CD4-positive, alpha-beta T cell treated with Interleukin-12 subunit alpha and Interleukin-12 subunit beta, for 1 hour (primary cell): ENCODE measurements at places on chromosomes 7 and 10.

GRCh38 chr10:63972949-63973827 lies 452.0 kb downstream of the REEP3 start:
- no peak for DNase-seq

GRCh38 chr10:109928475-109928891 lies 5.2 kb upstream of the XPNPEP1 start:
- DNase-seq = no peak

- DNase-seq = no peak
Observed at GRCh38 chr7:608361-608760, 88.7 kb upstream of the PDGFA start.

DNA sequence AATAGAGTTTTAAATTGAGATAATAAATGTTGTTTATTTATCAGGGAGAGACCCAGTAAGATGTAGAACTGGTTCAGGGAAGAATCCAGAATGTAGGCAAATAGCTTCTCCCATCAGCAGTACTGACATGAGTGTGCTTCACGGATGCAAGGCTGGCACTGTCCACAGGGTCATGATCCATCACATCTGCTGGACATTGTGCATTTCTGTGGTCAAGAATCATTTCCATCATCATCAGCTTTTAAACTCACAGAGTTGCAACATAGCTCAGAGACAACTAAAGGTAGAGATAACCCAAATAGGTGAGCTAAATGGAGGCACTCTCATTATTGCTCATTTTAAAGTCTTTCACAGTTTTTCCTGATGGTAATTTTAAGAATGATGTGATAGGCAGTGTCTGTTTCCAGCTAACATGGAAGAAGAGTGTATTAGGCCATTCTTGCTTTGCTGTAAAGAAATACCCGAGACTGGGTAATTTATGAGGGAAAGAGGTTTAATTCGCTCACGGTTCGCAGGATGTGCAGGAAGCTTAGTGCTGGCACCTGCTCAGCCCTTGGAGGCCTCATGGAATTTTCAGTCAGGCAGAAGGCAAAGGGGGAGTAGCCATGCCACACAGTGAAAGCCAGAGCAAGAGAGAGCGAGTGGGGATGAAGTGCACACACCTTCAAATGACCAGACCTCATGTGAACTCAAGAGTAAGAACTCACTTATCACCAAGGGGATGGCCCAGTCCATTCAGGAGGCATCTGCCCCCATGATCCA lies 80.8 kb downstream of the INPP5A start:
- DNase-seq = no peak

GRCh38 chr10:77334501-77334900 lies 303.1 kb downstream of the KCNMA1 start:
- no peak for DNase-seq

DNA sequence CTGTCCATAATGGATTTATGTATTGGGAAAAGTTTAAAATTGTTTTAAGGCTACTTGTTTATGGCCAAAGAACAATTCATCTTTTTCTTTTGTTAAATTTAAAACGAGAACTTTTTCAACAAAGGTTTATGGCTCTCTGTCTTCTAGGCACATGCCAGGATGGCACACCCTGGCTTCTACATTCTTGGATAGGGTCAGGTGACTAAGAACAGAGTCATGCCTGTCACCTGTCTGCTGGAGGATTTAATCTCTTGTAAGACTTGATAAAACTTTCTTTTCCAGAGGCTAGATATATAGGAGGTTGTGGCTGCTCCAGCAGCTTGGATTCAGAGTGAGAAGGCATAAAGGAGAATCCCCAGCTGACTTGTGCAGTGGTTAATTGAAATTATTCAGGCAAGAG lies 915.4 kb downstream of the GATA3 start:
- DNase-seq = no peak

DNA sequence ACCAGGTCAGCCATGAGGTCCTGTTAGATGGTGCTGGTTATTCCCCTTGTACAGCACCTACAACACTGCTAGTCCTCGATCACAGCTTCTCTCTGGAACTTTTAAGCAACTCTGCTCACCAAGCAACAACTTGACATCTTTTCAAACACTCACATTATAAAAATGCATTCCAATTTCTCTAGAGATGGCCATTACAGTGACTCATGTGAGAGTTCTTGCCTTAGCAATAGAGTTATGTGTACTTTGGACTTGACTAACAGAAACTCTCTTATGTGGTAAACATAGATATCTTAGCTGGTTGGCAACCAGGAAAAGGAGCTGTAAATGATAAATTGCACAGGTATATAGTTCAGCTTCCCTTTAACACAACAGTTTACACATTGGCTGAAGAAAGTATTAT lies 122.2 kb downstream of the PDE1C start:
- DNase-seq = no peak

GRCh38 chr7:30201921-30202320 lies 67.1 kb downstream of the MTURN start:
- no peak for DNase-seq

DNA sequence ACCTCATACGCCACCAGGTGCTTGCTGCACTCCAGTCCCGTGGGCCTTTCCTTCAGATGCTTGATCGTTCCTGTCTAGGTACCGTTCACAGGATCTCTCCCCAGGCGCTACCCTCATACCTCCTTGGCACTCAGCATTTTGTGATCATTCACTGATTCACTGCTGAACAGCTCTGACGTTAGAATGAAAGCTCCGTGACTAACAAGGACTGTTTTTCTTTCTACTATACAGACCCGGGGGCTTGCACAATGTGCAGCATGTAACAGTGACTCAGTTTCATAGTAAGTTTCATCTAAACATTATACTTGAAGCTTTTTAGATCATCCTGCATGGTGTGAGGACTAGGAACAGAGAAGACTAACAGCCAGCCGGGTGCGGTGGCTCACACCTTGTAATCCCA lies 20.6 kb downstream of the KIN start:
- DNase-seq = no peak

- DNase-seq = no peak
Observed at GRCh38 chr7:5711409-5711808, 70.1 kb downstream of the RNF216 start.

GRCh38 chr7:7352845-7353244 lies 170.5 kb downstream of the C1GALT1 start:
- DNase-seq = no peak

DNA sequence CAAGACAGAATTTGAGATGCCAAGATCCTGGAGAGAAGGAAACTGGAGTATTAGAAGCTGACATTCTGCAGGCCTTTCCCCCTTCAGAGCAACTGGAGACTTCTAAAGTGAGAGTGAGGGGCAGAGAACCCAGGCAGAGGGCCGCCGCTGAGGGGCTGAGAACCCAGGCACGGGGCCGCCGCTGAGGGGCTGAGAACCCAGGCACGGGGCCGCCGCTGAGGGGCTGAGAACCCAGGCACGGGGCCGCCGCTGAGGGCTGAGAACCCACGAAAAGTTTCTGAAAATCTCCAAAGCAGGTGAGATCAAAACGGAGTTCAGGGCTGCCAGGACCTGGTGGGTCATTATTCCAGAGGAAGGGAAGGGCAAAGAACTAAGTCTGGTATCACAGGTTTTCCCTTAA lies 126.2 kb downstream of the DLG5 start:
- no peak for DNase-seq

GRCh38 chr10:26357203-26357602 lies 80.9 kb upstream of the APBB1IP start:
- DNase-seq = no peak

DNA sequence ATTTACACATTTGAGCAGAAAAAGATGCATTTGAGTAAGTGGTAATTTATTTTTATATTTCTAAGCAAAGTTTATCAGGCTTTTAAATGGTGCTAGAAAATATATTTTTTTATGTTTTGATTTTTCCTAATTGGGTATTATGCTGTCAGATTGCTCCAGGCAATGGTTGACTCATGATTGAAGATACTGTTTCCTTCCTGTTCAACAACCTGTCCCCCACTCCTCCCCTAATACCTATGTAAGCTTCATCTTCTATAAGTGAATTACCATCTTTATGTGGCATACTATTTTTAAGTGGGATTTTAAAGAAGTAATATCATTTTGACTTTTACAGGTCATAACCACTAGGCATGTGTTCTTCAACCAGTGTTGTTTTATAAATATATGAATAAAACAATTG lies 21.4 kb downstream of the TSPAN13 start:
- no peak for DNase-seq

- no peak for DNase-seq
Observed at GRCh38 chr7:93757426-93757825, 133.1 kb downstream of the TFPI2 start.

DNA sequence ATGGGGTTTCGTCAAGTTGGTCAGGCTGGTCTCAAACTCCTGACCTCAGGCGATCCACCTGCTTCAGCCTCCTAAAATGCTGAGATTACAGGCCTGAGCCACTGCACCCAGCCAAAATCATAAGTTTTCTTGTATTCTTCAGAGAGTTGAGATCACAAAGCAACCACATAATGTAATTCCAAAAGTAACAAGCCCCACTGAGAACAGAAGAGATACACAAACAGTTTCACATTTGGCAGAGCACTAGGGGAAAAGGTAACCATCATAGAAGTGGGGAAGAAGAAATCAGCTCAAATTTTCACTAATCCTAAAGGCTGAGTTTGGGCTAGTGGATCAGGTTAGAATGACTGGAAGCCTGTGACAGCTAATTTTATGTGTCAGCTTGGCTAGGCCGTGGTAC lies 5.4 kb upstream of the CEP41 start:
- no peak for DNase-seq

DNA sequence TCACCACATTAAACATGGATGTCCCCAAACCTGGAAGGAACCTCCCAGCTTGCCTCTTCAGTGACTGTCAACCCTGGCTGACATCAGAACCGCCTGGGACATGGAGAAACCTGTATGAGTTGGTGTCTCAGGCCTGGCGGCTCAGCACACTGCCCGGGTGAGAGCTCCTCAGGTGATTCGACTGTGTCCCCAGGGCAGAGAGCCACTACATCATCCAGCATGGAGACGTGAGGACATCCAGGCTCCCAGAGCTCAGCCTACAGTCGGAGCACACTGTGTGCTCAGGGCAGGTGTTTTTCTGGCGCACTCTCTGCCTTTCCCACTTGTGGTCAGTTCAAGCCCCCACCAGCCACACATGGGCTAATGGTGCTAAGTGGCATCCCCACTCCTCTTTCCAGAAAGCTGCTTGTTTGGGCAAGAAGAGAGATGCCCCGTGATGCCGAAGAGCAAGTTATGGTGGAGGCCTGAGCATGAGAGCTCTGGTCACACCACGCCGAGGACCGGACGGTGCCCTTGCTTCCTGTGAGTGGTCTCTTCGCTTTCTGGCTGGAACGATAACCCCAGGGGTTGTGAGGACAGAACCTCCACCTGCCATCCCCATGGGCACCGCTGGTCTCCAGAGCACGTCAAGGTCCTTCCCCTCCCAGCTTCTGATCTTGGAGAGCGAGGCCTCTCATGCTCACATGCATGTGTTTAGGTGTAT lies 38.5 kb downstream of the AMZ1 start:
- DNase-seq = no peak

- peak; percentile 39 for DNase-seq
Observed at GRCh38 chr7:117012696-117013095, 59.4 kb downstream of the ST7 start.

DNA sequence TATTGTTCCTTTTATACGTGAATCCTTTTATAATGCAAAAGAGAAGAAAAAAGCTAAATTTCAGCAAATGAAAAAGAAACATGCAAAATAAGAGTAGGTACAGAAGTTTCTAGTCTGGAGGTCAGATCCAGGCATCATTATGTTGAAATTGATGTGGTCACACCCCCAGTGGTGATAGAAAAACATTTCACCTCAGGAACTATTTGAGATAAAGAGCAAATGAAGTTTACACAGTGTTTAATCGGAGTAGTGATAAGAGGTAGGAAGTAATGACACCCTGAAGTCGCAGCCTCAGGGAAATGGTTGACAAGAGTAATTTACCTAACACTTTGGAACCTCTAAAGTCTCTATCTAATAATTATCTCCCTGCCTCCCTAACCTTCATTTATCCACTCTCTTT lies 536.0 kb upstream of the STEAP1 start:
- no peak for DNase-seq

- DNase-seq = no peak
Observed at GRCh38 chr10:3100856-3101640, 33.7 kb downstream of the PFKP start.

- DNase-seq = no peak
Observed at GRCh38 chr10:69819716-69820506, 18.2 kb downstream of the COL13A1 start.

- DNase-seq = no peak
Observed at GRCh38 chr7:127819975-127820731, 168.2 kb downstream of the SND1 start.

- DNase-seq = no peak
Observed at GRCh38 chr10:129890170-129890569, 73.9 kb downstream of the EBF3 start.

DNA sequence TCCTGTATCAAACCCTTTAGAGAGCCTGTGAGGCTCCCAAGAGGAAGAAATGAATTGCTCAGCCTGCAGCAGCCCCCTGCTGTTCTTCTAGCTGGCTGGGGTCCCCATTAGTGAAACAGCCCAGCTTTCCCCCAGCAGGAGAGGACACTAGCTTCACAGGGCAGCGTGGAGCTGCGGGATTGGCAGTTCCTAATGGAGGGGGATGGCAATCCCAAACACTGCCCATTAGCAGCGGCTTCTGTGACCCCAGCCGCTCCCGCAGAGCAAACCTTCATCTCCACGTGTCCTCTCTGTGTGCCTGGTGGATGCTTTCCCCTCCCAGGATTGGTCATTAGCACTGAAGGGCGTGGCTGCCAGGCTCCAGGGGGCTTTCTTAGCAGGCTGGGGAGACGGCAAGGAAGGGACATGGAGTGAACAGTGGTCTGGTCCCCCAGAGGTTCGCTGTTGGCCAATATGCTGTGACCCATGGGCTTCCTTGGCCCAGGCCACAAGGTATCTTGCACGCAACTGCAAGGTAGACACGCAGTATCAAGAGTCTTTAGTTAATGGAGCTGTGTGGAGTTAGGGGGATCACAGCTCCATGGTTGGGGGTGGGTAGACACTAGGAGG lies 322.5 kb upstream of the ZMIZ1 start:
- DNase-seq = no peak

- no peak for DNase-seq
Observed at GRCh38 chr7:64775289-64775688, 18.9 kb upstream of the ZNF138 start.

DNA sequence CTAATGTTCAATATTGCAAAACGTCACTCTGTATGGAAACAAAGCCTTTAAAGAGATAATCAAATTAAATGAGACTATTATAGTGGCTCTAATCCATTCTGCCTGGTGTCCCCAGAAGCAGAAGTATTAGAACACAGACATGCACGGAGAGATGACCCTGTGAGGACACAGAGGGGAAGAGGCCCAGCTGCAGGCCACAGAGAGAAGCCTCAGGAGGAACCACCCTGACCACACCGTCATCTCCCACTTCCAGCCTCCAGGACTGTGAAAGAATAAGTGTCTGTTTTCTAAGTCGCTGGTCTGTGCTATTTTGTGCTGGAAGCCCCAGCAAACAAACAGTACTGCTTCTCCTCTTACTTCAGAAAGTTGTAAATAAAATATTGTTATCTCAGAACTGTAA lies 283.5 kb upstream of the ADARB2 start:
- DNase-seq = no peak

DNA sequence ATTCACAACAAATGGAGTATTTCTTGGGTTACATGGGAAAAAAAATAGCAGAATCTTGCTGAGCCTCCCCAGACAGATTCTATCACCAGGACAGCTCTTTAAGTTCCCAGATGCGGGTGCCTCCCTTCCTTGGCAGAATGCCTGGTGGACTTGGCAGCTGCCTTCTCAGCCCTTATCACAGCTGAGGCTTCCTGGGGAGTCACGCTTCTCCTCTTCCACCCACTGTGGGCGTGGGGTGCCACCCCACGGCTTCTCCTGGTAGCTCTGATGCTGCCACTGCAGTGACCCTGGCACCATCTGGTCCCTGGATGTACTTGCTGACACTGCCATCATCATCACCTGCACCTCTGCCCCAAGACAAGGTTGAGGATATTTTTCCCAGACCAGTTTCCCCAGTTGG lies 16.2 kb upstream of the NME8 start:
- DNase-seq = peak; percentile 26
